ENCODE measurements at places on chromosomes 11 and 22.

- DNase-seq, result no peak
Measured at GRCh38 chr22:19520007-19520406, 4.2 kb downstream of the CLDN5 start.

DNA sequence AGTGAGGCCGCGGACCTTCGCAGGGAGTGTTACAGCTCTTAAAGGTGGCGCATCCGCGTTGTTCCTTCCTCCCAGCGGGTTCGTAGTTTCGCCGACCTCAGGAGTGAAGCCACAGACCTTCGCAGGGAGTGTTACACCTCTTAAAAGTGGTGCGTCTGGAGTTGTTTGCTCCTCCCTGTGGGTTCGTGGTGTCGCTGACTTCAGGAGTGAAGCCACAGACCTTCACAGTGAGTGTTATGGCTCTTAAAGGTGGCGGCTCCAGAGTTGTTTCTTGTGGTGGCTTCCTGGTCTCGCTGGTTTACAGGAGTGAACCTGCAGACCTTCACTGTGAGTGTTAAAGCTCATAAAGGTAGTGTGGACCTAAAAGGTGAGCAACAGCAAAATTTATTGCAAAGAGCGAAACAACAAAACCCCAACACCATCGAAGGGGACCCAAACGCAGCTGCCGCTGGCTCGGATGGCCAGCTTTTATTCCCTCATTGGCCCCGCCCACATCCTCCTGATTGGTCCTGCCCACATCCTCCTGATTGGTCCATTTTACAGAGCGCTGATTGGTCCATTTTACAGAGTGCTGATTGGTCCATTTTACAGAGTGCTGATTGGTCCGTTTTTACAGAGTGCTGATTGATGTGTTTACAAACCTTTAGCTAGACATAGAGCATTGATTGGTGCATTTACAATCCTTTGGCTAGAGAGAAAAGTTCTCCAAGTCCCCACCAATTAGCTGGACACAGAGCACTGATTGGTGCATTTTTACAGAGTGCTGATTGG is 1.2 kb upstream of the TMEM45B start:
- DNase-seq, result no peak

GRCh38 chr11:34027516-34028408 is 23.8 kb upstream of the CAPRIN1 start:
- peak; percentile 81 for DNase-seq

DNA sequence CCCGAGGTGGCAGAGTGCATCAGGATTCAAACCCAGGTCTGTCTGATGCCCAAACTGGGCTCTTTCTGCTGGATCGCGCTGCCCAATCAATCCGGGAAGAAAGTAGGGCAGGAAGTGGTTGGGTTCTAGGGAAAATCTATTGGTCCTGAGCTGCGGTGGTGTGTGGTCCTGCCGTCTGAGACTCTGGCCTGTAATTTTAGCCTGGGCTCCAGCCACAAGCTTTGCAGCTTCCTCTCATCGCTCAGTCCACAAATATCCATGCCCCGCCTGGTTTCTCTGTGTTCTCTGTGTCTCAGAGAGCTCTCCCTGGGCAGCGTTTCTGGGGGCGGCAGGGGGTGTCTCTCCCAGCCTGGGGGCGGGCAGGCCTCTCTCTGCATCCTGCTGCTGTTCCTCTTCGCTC is 18.7 kb downstream of the CACNG2 start:
- DNase-seq, result no peak

- DNase-seq, result no peak
Measured at GRCh38 chr22:30314915-30315314, 11.8 kb downstream of the TBC1D10A start.

GRCh38 chr11:8963569-8964323 is 496 bp downstream of the TMEM9B start:
- DNase-seq, result peak; percentile 88

DNA sequence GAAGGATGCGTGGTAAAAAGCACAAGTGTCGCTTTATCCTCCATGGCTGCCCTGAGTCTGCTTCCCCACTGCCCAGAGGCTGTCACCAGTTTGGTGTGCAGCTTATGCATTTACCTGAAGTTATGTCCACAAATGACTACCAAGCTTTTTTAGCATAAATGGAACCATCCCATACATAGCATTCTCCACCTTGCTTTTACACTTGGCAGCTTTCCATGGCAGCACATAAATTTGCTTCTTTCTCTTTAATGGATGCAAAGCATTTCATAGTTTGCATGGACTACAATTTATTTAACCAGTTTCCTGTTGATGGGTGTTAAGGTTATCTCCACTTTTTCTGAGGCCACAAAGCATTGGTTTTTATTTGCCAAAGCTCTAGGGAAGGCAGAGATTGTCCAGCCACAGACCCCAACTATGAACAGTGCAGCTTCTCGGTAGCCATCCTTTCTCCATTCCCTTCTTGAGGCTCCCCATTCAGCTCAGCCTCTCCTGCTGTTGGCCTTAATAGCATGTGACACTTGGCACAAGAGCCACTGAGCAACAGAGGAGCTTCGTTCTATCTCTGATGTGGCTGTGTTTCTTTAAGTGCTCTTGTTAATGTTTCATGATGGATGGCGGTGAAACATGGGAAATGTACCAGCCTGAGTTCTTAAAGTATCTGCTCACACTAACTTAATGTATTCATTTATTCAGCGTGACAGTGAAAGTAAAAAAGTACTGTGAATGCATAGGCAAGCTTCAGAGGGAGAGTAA is 59.8 kb upstream of the NAV2 start:
- no peak for DNase-seq

GRCh38 chr11:42890773-42891172 is 421.0 kb upstream of the API5 start:
- DNase-seq, result no peak

GRCh38 chr11:108398439-108398838 is 68.9 kb downstream of the C11orf65 start:
- no peak for DNase-seq

DNA sequence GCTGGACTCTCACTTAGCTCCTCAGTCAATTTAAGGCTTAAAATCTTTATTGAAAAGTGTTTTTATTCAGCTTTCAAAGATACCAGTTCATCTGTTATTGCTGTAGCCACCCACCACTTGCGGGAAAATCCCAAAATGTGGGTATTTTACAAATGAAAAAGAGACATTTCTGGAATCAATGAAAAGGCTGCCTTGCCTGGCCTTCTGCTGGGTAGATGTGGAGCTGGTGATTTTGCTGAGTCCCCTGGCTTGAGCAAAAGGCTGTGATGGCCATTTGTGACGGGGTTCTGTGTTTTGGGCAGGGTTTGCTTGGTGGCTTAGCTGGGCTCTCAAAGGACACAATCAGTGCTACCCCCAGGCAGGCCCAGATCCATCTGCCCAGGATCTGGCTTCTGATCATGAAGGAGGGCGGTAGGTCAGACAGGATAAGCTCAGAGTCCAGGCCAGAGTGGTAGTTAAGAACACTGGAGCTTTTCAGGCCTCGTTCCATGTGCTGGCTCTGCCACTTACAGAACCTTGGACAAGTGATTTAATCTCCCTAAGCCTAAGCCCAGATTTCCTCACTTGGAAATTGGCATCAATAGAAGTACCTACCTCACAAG is 36.1 kb downstream of the UBASH3B start:
- DNase-seq, result no peak

DNA sequence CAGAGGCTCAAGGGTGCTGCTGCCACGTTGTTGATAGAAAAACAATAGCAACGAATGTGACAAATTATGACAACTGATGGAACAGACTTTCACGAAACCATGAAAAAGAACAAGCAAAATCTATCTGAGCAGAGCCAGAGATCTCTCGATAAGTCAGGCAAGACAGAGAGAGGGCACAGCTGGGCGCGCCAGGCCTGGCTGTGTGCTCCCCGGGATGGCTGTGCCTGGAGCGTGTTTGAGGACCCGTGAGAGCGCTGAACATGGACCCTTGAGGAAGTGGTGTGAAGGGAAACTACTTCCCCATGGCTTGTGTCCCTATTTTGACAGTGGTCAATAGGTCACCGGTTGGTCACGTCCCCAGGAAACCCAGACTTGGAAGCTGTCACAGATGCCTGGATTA is 83.1 kb upstream of the FGF3 start:
- no peak for DNase-seq

- DNase-seq, result no peak
Measured at GRCh38 chr22:27994481-27995331, 75.7 kb upstream of the PITPNB start.

GRCh38 chr11:2709429-2709828 is 9.6 kb upstream of the KCNQ1OT1 start:
- peak; percentile 64 for DNase-seq

- peak; percentile 58 for DNase-seq
Measured at GRCh38 chr11:45857961-45858474, 10.7 kb downstream of the CRY2 start.

GRCh38 chr22:44834065-44834464 is 81.7 kb downstream of the ARHGAP8 start:
- no peak for DNase-seq

- no peak for DNase-seq
Measured at GRCh38 chr22:47776329-47776728, 1013.9 kb downstream of the TBC1D22A start.

GRCh38 chr22:17104336-17104935 is 16.7 kb downstream of the TMEM121B start:
- DNase-seq, result no peak

GRCh38 chr11:28799316-28799715 is 691.1 kb downstream of the METTL15 start:
- no peak for DNase-seq

DNA sequence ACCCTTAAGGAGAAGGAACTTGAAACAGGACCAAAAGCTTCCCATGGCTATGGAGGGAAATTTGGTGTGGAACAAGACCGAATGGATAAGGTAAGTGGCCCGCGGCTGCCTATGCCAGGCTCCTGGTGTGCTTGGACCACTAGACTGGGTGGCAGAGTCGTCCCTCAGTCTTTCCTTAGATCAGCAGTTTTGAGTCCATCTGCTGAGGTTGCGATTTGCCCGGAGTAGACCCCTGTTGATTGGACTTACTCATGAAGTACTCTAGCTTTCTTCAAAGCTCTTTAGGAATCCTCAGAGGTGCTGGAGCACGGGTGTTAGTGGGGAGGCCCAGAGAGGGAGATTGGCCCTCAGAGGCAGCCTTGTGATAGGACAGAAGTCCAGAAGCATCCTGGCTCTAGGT is 11.5 kb downstream of the CTTN start:
- no peak for DNase-seq

- no peak for DNase-seq
Measured at GRCh38 chr11:128964463-128964930, 21.8 kb upstream of the TP53AIP1 start.

DNA sequence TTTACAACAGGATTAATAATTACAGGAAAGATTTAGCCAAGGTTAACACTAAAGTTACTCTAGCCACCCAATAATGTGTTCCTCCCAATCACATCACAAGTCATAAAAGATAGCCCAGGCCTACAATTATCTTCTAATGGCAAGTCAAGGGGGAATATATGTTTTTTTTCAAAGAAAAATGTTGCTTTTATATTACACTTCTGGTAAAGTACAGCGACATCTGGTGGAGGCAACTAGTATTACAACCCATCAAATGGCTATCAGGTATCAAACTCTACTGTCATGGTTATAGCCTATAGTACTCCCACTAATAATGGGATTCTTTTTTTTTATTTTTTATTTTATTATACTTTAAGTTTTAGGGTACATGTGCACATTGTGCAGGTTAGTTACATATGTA is 71.8 kb downstream of the XRRA1 start:
- DNase-seq, result no peak

GRCh38 chr11:80188076-80188627 is 747.3 kb upstream of the TENM4 start:
- no peak for DNase-seq

DNA sequence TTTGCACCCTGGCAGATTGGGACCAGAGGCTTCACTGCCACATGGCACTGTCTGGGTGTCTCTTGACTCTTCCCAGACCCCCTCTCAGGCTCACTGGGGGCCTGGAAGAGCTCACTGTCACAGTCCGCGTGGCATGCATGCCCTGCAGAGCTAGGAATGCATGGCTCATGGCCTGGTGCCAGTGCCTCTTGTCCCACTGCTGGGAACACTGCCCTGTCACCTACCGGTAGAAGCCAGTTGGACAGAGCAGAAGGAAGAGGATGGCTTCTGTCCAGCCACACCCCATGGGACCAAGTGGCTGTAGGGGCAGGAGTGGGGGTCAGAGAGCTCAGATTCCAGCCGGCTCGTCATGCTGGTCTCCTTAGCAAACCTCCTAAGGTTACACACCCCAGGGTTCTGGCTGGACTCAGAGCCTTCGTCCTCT is 29.7 kb downstream of the MB start:
- DNase-seq, result no peak

Measured in hepatocyte (in vitro differentiated cells).